ENCODE measurements at places on chromosomes 4 and X.

DNA sequence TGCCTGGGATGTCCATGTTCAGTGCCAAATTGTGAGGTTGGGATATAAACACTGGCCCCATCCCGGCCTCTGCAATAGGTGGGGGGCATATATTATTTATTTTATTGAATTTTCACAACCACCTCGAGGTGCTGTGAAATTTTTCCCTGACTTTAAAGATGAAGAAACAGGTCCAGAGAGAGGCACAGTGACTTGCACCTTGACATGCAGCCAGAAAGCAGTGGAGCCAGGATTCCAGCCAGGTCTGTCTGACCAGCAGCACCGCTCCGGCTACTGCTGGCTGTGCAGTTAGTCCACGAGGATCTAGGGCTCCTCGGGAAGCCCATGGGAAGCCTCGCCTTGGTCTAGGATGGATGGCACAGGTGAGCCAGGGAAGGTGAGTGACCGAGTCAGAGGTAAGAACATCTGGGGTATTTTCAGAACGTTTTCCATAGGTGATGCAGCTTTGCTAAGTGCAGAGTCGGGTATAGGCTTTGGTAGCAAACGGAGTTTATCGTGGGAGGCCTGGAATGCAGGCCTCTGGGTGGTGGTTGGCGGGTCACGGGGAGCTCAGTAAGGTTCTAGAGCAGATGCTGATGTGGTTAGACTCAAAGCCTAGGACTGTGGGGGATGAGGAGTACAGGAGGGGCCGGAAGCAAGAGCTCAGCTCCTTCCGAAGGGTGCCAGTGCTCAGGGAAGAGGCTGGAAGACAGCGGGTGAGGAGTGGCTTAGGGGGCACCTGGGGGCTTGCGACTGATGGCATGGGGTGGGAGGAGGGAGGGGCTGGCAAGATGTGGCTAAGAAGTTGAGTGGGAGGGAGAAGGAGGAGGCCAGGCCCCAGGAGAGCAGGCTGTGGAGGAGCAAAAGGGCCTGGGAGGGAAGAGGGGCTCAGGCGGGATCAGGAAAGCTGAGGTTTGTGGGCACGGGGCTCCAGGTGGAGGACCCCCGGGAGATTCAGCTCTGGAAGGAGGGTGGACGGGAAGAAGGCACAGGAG is 107.7 kb upstream of the LRPAP1 start:
- no peak for DNase-seq

- no peak for DNase-seq
Observed at GRCh38 chr4:70583952-70584834, 7.9 kb upstream of the AMBN start.

DNA sequence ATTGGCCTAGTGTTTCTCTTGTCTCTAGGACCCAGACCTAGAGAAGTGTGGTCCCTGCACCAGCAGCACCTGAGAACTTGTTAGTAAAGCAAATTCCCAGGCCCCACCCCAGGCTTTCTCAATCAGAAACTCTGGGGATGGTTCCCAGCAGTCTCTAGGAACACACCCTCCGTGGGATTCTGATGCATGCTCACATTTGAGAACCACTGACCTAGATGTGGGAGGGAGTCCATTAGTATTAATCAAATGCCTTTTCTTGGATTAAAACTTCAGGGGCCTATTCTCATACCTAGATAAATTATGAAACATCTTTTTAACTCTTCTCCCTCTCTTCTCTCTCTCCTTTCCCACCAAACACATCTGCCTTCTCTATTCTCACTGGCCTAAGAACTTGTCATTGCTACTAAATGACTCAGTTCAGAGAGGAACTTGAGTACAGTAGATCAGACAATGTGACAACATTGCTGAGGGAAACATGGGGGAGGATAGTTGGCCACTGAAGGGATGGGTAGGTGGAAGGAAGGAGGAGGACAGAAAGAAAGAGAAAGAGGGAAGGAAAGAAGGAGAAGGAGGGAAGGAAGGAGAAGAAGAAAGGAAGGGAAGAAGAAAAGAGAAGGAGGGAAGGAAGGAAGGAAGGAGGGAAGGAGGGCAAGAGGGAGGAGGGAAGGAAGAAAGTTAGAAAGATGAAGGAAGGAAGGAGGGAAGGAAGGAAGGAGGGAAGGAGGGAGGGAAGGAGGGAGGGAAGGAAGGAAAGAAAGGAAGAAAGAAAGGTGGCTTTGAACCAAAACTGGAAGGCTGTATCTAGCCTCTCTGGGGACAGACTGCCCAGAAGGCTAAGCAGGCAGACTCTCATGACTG is 132.7 kb upstream of the MAP3K15 start:
- DNase-seq = no peak

DNA sequence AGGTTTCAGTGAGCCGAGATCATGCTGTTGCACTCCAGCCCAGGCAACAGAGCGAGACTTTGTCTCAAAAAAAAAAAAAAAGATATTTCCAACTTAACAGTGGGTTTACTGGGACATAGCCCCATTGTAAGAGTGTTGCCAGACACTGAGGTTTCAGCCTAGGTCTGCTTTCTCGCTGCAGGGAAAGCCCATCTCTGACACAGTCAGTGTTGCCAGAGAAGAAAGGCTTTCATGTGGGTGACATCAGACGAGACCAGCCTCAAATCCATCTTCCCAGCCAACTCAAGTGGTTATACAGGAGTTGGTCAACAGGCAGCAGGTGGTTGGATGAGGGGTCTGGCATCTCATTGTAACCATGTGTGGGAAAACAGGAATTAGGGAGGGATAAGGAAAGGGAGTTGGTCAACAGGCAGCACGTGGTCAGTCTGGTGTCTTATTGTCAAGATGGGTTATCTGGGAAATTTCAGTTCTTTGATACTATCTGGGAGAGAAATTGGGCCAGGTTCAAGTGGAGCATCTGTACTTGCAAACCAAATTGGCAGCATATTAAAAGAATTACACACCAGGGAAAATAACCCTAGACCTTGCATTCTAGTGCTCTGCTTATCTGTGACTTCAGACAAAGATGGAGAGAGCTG is 41.1 kb downstream of the NELFA start:
- DNase-seq = no peak

- DNase-seq = no peak
Observed at GRCh38 chr4:30103455-30103854, 616.7 kb upstream of the PCDH7 start.

GRCh38 chrX:82127228-82128123 is 925.6 kb downstream of the SH3BGRL start:
- no peak for DNase-seq

- DNase-seq = no peak
Observed at GRCh38 chr4:165360041-165360695, 18.6 kb upstream of the CPE start.

DNA sequence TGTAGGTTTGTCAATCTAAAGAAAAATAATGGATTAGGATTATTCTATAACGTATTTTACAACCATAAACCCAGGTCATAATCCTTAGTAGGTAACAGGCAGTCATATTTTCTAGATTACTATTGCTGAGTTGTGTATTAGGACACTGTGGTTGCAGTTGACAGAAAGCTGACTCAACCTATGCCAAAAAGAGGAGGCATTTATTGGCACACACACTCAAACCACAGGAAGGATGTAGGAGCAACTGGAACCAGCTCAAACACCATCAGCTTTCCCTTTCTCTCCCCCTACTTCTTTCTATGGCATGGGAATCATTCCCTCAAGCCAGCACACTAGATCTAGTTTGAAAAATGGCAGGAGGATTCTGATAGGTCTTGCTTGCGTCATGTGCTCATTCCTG is 136.4 kb upstream of the FAM9C start:
- DNase-seq = no peak

DNA sequence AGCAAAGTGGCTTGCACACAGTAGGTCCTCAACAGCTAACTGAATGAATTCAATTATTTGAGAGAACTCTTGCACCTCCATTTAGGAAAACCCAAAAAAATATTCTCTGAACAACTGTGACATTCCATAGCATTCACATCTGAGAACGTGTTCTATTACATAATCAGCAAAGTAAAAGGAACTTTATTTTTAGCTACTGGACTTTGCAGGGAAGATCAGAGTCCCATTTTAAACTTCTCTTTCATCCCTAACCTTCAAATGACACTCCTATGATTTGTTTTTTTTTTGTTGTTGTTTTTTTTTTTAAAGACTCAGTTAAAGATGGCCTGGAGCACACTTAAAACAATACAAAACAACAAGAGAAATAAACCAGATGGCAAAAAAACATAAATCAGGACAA is 30.9 kb downstream of the RAI2 start:
- no peak for DNase-seq

- DNase-seq = no peak
Observed at GRCh38 chr4:127045861-127046260, 586.9 kb upstream of the INTU start.

GRCh38 chr4:27049239-27049829 is 188.7 kb downstream of the STIM2 start:
- no peak for DNase-seq

- DNase-seq = no peak
Observed at GRCh38 chr4:75634281-75634680, 4.0 kb upstream of the CDKL2 start.

DNA sequence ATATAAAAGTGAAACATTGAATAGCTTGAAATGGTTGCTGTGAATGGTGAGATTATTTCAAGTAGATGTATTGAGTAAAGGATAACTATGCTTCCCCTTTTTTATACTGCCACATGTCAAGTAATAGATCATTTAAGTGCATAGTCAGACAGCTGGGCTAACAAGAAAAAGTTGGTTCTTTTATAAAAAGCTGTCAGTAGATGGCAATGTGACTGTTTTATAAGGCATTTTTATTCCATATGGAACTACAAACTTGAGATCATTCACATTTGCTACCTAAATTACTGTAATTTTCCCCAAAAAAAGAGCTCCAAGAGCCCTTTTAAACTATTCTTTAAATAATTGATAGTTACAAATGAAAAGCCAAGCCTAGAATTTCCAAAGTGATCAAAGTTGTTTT is 831.0 kb downstream of the C4orf33 start:
- peak; percentile 2 for DNase-seq

DNA sequence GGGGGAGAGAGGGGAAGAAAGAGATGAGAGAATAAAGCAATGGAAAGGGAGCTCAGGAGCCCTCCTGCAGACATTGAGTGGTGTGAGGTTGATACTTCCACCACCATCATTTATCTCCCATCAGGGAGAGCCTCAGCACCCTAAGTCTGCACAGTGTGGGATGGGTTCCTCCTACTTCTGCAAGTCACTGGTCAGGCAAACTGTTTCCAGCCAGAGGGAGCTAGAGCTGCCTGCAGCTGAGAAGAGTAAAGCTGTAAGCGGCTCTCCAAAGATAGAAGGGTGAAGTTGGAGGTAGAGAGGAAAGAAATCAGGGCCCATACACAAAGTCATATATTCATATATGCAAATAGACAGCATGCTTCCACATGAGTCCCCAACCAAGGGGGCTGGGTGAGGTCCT is 21.9 kb upstream of the ZNF81 start:
- no peak for DNase-seq

GRCh38 chr4:158005021-158005420 is 167.8 kb downstream of the GASK1B start:
- no peak for DNase-seq

DNA sequence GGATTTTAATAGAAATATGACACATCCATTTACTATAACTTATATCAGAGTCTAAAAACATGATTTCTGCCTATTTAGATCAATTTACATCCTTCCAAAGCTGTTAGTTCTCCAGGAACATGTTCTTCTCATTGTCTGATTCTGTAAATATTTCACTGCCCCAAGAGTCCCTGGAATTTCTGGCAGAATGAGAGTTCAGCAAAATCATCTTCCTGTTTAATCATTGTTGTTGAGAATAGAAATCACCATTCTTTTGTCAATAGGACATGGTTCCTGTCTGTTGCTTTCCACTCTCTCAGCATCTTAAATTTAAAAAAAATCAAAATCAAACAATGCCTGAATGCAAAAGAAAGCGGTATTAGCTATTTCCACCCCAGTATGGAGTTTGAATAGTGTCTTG is 172.8 kb upstream of the FRMPD4 start:
- no peak for DNase-seq

DNA sequence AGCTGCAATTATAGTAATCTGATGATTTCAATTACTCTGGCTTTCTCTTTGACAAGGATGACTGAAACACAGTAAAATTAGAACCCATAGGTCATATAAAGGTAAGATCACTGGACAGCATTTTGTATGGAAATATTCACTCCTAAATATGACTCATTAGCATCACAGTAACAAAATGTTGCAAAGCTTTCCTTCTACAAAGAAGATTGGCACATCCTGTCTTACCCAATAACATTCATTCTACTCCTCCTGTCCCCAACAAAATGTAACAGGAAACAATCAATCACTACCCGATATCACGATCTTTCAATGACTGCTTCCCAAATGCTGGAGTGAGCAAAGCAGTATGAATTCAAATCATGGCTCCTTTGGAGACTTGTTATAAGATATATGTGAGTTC is 95.3 kb downstream of the FANCB start:
- DNase-seq = no peak

- no peak for DNase-seq
Observed at GRCh38 chr4:47334652-47335051, 128.8 kb downstream of the COMMD8 start.

DNA sequence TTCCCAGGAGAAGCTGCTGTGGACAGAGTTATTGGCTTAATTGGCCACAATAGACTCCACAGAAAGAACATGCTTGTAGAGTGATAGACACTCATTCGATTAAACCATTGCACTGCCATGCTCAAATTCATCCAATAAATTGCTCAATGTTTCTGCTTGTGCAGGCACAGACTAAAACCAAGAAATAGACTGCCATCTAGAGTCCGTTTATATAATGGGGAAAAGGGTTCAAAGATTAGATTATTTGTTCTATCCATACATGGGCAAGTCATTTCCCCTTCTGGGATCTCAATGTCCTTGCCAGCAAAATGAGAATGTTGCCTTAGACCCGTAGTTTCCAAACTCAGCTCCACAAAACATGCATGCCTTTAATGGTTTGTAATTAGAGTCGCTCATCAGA is 8.7 kb downstream of the SMIM10 start:
- no peak for DNase-seq

DNA sequence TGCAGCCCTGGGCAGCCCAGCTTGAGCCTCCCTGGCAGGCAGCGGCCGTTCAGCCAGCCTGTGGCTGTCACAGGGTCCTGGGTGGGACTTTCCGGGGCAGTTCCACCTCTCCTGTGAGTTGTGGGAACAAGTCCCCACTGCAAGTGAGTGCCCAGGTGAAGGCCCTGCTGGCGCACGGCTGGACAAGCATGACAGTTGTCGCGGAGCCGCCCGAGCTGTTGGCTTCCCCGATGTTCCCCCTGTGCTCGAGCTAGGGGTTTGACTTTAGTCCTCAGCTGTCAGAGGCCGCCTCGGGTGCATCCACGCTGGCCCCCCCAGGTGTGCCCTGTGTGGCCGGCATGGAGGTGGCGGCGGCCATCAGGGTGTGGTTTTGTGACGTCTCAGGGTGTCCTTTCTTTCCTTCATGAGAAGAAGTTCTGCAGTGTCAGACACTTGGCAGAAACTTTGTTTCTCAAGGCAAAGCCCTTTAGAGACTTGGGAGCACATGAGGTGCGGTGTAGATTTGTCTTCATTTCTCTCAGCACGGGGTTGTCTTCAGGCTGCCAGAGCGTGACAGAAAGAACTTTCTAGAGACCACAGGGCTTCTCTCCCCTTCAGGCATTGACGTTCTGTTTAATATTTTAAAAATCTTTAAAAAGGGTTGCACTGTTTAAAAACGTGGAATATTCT is 69.4 kb upstream of the HGFAC start:
- DNase-seq = no peak
